ENCODE measurements at places on chromosomes 12 and 14.
A peak's percentile ranks its signal among the peaks of the same experiment; 100 is the strongest.

GRCh38 chr12:58540480-58541299 lies 379.6 kb downstream of the LRIG3 start:
- DNase-seq = peak; percentile 77

GRCh38 chr12:55682087-55682796 lies 25.5 kb downstream of the ITGA7 start:
- DNase-seq = peak; percentile 48

DNA sequence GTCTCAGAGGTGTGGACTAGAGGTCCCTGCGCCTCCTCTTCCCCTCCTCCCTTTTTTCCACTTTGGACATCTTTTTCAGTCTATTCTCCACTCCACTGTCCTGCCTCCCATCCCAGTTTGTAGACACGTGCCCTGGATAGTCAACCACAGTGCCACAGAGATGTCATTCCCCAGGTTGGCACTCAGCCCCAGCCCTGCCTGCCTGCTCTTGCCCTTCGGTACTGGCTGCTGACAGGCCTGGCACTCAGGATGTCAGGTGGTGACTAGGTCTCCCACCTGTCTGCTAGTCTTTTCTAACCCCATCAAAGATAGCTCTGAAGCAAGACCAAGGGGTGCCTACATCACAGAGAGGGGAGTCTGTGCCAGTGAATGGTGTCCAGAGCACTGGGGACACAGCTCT lies 15.8 kb downstream of the KRT71 start:
- no peak for DNase-seq

- DNase-seq = no peak
These were observed 153.0 kb downstream of the SYNE2 start for GRCh38 chr14:64005822-64006221.

- DNase-seq = no peak
These were observed 68.7 kb downstream of the PLEKHA5 start for GRCh38 chr12:19198272-19198671.

GRCh38 chr12:74896186-74896585 lies 313.5 kb downstream of the KCNC2 start:
- no peak for DNase-seq

GRCh38 chr12:103583008-103583407 lies 4.1 kb upstream of the STAB2 start:
- DNase-seq = no peak

DNA sequence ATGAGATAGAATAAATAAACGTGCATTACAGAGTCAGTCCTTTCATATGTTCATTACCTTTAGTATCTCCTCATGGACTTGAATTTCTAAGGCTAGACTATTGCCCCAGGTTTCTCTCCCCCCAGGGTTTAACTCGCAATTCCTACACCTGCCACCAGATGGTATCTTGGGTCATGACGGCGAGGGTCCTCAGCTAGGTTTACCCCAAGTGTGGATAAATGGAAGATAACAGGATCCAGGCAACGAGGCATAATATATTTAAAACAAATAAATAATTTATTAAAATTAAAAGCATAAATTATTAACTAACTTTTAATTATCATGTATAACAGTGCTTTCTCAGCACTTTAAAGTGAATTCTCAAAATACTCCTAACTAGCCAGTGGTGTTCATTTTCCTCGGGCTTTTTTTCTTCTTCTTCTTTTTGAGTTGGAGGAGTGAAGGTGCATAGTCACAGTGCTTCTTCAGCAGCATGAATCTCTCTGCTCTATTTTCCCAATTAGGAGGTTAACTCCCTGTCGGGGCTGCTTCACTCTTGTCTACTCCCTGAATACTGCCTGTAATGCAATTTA lies 243.5 kb upstream of the CAND1 start:
- DNase-seq = peak; percentile 68

DNA sequence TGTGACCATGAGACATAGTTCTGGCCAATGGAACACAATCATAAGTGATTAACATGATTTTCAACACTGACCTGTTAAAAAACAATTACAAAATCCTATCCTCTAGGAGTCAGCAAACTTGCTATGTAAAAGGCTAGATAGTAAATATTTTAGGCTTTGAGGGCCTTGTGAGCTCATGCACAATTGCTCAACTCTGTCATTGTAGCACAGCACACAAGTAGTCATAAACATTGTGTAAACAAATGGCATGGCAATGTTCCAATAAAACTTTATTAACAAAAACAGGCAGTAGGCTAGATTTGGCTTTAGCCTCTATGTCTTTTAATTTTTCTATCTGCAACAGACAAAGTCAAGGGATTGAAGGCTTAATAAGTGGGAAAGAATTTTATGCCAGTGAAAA lies 350.7 kb downstream of the C12orf50 start:
- DNase-seq = no peak

GRCh38 chr14:75769047-75769685 lies 108.1 kb downstream of the TTLL5 start:
- DNase-seq = no peak

- DNase-seq = peak; percentile 63
These were observed 619 bp upstream of the NTN4 start for GRCh38 chr12:95790917-95791849.
